Activated T-cell treated with anti-CD3 and anti-CD28 coated beads for 24 hours (primary cell): ENCODE measurements at places on chromosomes 6 and 20.

DNA sequence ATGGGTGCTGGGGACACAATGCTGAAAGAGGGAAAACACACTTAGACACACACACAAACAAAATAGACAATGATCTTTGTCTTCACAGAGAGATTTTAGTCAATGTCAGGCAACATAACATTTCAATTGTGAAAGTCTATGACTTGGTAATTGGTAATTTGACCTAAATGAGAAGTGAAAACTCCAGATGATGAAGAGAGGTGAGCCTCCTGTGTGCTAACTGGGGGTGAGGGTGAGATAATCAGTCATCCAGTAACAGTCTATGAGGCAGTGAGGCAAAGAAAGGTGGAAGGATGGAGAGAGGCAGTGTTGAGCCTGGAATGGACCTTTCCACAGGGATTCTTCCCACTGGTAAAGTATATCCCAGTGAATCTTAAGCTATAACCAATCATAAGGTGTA lies 744.2 kb downstream of the MAFB start:
- DNase-seq = no peak

DNA sequence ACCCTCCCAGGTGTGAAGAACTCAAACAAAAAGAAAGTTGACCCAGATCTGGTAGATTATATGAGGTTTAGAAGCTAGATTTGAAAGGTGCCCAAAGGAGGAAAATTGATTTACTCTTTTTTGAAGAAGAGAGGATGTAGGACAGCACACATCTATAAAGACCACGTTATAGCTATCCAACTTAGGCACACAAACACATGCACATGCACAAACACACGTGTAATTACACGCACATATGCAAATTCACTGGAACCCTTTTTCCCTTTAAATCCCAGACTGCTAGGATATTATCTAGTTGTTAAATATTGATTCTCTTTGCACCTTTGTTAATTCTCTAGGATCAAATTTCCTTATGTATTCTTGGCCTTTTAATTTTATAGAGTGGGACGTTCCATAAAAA lies 272.8 kb upstream of the TBX18 start:
- no peak for DNase-seq

DNA sequence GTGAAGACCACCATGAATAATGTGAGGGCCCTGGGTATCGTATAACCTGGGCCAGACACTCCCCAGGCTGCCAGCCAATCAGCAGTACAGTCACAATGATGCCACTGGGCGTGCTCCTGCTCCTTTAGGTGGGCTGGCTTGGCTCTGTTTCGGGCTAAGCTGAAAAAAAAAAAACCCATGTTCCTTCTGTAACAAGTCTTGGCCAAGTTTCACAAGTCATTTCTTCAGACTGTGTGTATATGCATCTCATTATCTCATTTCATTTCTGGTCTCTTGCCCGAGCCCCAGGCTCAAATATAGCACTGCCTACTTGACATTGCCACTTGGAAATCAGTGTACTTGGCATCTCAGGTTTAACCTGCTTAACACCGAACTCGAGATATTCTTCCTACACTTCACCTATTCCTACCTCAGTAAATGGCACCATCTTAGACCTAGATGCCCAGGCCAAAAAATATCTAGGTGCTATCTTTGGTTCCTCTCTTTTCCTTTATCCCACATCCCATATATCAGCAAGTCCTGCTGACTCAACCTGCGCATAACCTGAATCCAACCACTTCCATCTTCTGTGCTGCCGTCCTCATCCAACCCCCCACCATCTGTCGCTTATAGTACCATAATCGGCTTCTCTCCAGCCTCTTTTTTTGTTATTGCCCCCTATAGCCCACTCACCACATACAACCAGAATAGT lies 1.8 kb downstream of the UQCC2 start:
- no peak for DNase-seq

- DNase-seq = no peak
These were observed 108.4 kb upstream of the PLEKHG1 start for GRCh38 chr6:150491131-150491810.

DNA sequence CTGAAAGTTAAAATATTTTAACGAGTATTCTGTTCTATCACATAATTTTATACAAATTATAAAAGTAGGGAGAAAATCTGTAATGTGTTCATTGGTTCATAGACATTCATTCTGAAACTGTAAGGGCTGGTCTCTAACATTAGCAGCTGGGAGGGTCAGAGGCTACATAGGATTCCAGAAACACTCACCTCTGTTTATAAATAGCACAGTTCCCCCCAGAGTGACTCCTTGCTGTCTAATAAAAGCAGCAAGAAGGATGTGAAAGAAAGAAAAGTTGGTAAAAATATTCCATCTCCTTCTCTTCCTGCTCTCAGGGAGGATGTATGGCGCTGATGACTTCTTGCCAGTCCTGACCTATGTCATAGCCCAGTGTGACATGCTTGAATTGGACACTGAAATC lies 25.3 kb upstream of the NAA20 start:
- no peak for DNase-seq

DNA sequence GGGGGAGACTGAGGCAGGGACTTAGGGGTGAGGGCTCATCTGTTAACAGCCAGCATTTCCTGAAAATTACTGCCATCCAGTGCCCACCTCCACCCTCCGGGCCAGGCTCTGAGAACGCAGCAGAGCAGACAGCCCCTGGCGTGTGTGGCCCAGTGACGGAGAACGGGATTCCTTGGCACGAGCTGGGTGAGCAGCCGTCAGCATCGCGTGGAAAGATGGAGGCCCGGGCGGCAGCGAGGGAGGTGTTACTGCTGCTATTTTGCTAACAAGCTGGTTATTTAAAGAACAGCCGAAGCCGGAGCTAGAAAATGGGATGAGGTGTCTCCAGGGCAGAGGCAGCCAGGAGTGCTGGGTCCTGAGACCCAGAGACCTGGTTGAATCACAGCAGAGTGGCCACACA lies 62.7 kb downstream of the DLGAP4 start:
- DNase-seq = no peak

DNA sequence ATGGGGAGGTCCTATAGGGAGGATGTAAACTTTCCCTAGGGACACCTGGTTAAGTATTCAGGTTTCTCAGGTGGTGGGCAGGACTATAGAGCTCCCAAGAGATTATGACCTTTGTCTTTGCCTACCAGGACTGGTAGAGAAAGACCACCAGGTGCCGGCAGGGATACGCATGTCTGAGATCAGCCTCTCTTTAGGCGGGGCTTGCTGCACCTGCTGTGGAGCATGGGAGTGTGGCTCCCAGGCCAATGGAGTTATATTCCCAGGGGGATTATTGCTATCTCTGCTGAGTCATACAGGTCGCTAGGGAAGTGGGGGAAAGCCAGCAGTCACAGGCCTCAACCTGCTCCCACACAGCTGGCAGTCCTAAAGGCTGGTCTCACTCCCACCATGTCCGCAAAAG lies 280.5 kb upstream of the MMS22L start:
- DNase-seq = no peak

- DNase-seq = no peak
These were observed 873.0 kb downstream of the KIF16B start for GRCh38 chr20:15700147-15700765.

- DNase-seq = no peak
These were observed 65.0 kb upstream of the TOX2 start for GRCh38 chr20:43849496-43850186.

DNA sequence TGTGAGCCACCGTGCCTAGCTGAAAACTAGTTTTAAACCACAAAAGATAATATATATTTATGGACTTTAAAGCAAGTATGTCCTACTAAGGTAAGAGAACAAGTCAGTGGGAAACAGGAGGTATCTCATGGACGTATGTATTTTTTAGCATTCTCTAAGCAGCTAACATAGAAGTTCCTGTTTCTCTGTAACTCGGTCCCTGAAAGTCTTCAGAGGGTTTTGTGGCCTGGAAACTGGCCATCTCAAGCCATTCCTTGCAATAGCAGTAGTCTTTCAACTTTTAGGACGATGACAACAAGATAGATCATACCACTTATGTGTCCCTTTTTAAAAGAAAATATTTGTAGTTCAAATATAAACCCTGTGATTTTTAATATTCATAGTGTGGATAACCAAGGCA lies 95.6 kb upstream of the RALGAPA2 start:
- no peak for DNase-seq

GRCh38 chr6:38843798-38844197 lies 128.7 kb downstream of the DNAH8 start:
- DNase-seq = no peak

DNA sequence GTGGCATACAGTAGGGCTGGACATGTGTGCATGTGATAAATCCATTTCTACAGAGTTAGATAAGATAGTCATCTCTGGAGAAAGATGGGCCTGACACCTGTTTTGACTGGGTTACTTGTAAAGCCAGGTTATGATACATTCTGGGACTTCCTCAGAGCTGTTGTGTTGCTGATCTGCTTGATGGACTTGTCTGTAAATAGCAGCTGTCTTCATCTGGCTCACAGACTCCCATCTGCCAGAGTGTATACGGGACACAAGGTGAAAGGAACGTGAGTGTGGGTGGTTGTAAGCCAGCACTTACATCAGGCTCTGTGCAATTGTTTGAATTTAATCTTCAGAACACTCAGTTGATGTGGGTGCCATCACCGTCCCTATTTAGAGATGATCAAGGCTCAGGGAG lies 49.8 kb downstream of the ZDHHC14 start:
- DNase-seq = no peak

- no peak for DNase-seq
These were observed 88.3 kb downstream of the SLX4IP start for GRCh38 chr20:10523443-10523842.

DNA sequence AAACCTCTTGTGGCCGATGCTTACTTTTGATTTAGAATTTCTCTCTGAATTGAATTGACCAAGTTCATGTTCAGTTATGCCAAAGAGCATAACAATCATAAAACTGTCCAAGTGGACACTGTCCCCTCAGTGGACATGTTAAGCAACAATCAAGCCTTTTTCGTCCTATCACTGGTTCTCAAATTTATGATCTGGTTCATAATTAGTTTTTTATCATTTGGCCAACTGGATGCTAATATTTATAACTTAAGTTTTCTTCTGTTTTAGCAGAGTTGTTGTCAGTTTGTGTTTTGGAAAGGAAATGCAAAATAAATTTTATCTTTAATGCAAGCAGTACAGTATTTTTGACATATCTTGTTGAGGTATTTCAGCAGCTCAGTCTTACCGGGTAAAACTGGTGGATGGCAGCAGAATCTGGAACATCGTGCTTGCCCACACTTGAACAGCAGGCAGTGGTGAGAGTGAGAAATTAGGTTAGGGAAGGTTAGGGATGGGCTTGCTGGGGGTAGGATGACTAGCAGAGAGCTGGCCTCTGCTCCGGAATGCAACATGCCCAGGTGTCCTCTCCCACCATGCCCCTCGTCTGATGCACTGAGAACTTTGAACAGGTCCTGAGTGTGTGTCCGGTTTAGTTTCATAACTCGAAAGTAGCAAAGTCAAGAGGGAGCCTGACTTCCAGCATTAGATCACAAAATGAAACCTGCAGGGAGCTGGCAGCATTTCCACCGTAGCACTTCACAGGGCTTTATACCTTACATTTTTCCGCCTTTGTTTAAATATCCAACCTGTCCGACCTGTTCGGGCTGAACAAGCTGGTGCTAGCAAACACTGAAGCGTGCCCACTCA lies 93.1 kb downstream of the RREB1 start:
- no peak for DNase-seq

DNA sequence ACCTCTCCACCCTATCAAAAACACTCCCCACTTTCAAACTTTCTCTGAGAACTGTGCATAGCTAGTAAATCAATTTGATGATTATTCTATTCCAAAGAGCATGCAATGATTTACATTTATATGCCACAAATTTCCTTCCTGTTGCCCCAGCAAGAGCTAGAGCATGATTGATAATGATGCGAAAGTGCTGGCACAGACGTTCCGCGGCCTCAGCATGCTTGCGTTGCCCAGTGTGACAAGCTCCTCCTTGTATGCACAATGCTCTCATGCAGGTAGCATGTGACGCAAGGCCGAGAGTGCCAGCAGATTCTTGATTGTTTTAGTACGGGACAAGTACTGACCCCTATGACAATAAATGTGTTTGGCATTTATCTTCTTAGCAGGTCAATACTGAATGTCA lies 696.3 kb upstream of the SLC35B3 start:
- DNase-seq = no peak

- no peak for DNase-seq
These were observed 467.3 kb downstream of the ADGRB3 start for GRCh38 chr6:69102416-69102815.

- DNase-seq = no peak
These were observed 70.8 kb downstream of the PYGB start for GRCh38 chr20:25318471-25319240.

- no peak for DNase-seq
These were observed 178.3 kb upstream of the FOXA2 start for GRCh38 chr20:22762576-22763256.

DNA sequence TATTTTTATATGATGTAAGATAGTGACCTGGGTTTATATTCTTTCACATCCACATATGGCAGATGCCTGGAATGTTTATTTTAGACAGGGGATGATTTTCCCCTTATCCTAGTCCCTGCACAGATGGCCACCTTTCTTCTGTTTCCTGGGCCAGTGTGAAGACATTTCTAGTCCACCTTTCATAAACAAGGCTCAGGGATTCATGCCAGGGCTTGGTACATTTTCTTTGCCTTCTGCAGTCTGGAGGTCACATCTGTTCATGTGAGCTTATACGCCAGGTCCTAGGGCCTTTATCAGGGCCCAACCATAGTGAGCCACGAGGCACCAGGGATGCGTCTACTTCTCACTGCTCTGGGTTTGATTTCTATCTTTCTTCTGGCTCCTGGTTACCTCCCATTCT lies 38.0 kb upstream of the ERVFRD-1 start:
- DNase-seq = no peak

DNA sequence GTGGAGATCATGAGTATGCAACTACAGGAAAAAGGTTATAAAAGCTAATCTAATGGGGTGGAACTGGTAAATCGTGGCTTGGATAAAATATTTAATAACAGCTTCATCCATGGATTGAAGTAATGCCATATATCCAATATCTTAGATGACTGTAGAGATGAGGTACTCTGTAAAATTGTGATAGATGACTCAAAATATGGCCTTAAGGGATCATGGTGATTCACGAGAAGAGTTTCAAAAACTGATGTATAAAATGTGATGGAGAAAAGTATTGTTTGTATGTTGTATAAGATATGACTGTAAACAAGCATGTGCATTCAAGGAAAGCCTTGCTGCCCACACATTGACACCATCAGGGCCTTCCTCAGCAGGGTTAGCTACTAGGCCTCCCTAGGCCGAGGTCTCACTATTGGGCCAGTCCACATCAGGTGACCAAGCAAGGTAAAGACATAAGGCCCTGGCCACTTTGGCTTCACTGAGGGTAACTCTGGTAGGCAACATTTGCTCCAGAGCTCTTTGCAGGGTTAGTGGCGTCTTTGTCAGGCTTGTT lies 17.7 kb upstream of the CCN6 start:
- DNase-seq = no peak

DNA sequence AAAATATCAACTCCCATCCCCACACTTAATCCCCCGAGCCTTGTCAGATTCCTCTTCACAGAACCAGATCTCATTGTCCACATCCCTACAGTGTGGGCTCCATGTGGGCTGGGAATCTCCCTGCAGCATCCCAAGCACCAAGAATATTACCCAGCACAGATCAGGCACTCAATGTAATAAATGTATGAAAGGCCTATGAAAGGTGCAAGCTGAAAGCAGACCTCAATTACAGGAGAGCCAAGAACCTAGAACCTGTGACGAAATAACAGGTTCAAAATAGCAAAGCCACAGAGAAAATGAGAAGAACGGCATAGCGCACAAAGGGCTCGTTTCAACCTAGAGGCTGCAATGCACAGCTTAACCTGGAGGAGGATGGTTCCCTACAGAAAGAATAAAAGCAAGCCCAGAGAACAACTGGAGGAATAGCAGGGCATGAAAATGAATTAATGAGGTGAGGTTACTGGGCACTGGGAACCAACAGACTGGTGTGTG lies 3.1 kb downstream of the SLC23A2 start:
- DNase-seq = no peak

GRCh38 chr6:126145351-126145750 lies 159.0 kb downstream of the TRMT11 start:
- DNase-seq = no peak
